ENCODE measurements at places on chromosomes 16 and 17.

DNA sequence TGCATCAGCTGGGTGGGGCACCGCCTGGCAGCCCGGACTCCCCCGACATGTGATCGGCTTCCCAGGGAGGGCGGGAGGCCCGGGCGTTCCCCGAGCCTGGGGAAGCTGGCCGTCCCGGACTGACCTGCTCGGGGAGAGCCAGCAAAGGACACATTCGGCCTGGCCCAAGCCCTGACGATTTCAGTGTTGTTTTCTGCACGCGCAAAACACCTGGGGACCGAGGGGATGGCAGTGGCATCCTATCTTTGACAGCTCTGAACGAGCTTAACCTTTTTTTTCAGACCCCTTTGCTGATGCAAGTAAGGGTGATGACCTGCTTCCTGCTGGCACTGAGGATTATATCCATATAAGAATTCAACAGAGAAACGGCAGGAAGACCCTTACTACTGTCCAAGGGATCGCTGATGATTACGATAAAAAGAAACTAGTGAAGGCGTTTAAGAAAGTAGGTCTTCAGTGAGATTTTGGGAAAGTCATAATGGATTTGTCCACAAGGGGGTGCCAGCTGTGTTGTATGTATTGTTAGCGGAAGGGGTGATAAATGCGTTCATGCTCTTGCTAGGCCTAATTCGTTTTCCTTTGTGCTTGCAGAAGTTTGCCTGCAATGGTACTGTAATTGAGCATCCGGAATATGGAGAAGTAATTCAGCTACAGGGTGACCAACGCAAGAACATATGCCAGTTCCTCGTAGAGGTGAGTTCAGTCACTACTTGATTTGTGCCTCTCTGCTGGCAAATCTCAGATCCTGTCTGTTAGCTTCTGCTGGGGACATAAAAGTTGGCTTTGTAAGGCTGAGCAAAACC is 1.0 kb downstream of the EIF1 start:
- DNase-seq = no peak

DNA sequence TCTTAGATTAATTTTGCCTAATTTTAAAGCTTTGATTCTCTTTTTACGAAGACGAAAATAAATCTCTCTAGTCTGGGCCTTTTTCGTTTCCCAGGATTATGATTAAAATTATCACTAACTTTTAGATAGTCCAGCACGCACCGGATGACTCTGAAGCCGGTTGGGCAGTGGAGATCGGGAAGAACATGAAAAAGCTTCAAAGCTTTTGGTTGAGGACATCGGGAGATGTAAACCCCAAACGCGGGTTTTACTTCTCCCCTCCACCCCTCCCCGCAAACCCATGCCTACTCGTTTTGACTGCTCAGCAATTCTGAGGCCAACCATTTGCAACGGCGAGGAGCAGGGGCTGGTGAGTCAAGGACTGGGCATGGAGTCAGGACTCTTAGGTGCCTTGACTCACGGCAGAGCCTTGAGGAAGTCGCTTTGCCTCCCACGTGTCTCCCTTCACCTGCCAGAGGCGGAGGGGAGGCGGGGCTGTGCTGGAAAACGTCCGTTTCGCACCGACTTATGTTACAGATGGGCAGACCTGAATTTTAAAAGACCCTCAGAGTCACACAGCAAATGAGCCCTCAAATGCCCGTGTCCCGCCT is 989 bp upstream of the DUSP14 start:
- DNase-seq = peak; percentile 52

- no peak for DNase-seq
Measured at GRCh38 chr17:37051833-37052232, 103.1 kb downstream of the AATF start.

- DNase-seq = no peak
Measured at GRCh38 chr16:50399411-50399810, 30.6 kb upstream of the BRD7 start.

GRCh38 chr17:80753685-80754345 is 209.2 kb downstream of the RPTOR start:
- no peak for DNase-seq

- DNase-seq = peak; percentile 29
Measured at GRCh38 chr16:88063211-88063773, 112.1 kb downstream of the BANP start.

DNA sequence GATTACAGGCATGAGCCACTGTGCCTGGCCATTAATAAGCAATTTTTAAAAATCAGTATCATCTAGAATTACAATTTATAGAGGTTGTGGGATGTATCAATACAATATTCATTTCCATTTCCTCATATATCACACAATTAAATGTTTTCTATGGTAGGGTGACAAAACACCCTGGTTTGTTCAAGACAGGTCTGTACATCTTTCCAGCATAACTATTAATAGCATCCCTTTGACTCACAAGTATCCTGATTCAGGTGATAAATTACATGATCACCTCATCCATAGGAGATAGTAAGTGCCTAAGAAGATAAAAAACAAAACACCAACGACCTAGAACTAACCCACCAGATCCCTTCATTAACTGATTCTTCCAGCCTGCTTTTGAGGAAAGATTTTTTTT is 13.1 kb downstream of the COIL start:
- DNase-seq = no peak

DNA sequence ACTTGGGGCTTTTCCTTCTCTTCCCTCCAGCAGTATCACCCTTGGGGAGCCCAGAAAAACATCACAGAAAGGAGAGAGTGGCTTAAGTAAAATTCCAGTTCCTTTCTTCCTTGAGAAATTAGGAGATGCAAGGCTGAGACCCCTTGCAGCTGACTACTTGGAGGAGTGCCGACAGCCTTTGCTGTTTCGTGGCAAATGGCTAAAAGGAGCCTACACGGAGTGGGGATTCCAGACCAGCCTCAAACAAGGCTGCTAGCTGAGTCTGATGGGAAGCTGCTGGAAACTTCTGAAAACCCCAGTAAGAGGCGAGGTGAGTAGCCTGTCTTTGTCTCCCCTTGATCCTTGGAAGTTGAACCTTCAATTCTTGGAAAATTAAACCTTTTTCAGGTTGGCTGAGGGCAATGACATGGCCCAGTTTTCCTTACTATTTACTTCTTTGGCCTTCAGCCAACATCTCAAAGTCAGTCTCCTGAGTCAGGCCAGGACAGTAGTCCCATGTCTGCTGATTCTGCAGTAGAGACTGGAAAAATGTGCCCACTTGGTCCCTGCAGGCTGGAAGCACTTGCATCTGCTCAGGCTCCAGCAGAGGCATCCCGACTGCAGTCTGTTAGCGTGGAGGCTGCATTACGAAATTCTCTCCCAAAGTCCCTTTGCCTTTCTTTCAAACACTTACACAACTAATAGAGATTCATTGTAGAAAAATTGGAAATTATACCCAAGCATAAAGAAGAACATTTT is 23.4 kb downstream of the SMIM36 start:
- no peak for DNase-seq

GRCh38 chr17:64180089-64181073 is 50.4 kb upstream of the ERN1 start:
- DNase-seq = no peak

DNA sequence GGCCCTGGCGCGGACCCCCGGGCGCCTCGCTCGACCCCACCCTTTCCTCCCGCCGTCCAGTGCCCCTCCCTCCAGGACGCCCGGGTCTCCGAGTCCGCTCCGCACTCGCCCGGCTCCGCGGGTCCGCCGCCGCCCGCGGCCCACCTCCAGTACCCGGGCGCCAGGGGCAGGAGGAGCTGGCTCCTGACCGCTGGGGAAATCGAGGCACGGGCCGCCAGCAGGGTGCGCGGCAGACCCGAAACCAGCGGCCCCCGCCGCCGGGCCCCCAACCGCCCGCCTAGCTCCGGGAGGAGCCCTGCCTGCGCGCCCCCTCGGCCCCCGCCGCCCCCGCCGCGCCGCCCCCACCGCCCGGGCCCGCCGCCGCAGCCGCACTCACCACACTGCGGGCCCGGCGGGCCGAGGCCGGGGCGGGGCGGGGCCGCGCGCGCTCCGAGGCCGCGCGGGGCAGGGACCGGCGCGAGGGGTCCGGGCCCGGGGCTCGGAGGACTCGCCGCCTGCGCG is 333 bp downstream of the MAFG start:
- DNase-seq = no peak

GRCh38 chr17:50423553-50424159 is 2.4 kb upstream of the ACSF2 start:
- no peak for DNase-seq

- DNase-seq = no peak
Measured at GRCh38 chr17:38620551-38621277, 15.0 kb upstream of the SRCIN1 start.

- peak; percentile 93 for DNase-seq
Measured at GRCh38 chr17:43778337-43779144, at the start of gene DUSP3. Gene DUSP3, minus strand, starts transcription at chr17:43778977. Its CDS starts 53 bp downstream, at chr17:43778924.

- DNase-seq = no peak
Measured at GRCh38 chr17:49910094-49910857, 58.7 kb upstream of the DLX4 start.

- no peak for DNase-seq
Measured at GRCh38 chr17:67050471-67051154, 6.3 kb downstream of the CACNG1 start.

GRCh38 chr16:11696266-11697012 is 28.2 kb downstream of the SNN start:
- no peak for DNase-seq

DNA sequence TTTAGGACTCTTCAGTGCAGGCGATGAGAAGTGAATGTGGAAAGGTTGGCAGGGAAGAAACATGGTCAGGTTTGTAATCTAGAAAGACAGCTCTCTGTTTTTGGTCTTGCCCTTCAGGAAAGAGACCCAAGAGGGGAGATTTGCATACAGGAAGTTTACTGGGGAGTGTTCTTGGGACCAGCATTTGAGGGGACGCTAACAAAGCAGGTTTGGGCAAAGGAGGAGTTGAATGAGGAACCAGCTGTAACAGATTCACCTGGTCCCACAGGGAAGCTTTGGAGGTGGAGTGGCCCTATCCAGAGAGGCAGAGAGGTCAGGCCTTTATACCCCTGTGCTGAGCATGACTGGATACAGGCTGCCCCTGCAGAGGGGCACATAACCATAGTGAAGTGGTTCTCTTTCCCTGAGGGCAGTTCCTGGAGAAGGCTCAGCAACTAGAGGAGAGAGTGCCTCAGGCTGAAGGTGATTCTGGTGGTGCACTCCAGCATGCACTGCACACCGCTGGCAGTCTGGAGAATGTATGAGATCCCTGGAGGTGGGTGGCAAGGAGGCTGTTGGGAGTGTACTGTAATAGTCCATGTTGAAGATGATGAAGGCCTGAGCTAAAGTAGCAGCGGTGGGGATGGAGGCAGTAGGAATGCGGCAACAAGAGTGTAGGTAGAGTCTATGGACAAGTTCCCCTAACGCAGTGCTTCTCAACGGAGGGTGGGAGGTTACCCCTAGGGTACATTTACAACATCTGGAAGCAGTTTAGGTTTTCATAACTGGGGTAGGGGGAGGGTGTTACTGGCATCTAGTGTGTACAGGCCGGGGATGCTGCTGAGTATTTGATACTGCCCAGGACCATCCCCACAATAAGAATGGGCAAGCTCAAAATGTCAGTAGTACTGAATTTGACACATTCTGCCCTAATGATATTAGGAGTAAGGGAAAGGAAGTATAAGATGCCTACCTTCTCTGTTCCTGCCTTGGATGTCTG is 37.2 kb downstream of the MAP2K6 start:
- DNase-seq = no peak

DNA sequence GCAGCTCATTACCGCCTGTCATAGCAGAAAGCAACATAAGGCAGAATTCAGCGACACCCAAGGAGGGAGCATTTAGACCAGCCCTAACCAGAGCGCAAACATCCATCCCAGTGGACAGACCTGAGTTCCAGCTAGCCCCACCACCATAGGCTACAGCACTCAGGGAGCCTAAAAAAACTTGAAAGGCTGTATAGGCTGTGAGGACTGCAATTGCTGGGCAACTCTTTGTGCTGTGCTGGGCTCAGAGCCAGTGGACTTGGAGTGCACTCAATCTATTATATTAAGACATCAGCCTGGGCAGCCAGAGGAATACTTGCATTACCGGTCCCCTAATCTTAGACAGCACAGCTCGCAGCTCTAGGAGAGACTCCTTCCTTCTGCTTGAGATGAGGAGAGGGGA is 207.3 kb downstream of the KIF2B start:
- DNase-seq = no peak

- DNase-seq = no peak
Measured at GRCh38 chr17:42751628-42752027, 6.8 kb upstream of the EZH1 start.

DNA sequence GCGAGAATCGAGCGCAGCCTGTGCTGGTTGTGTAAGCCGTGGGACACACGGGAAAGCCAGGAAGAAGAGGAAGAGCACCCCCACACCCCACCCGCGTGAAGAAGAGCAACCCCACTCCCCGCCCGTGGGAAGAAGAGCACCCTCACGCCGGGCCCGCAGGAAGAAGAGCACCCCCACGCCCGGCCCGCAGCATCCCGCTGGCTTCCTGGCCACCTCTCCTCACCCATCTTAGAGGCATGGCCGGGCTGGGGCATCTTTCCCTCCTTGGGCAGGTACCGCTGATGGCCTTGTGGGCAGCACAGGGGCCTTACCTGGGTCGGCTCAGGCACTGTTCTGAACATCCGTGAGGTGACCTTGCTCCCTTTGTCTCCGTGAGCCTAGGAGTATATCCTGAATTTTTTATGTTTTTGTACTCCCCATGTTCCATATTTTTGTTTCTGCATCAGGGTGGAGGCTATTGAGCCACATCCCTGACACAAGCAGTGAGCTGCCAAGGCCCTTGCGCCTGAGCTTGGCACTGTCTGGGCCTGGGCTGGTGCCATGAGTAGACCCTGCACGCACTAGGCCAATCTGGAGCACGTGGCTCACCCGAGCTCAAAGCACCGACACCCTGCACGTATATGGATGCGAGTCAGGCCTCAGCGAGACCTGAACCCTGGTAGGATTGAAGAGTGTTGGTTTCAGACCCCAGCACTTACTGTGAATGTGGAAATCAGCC is 71.4 kb upstream of the KCTD5 start:
- no peak for DNase-seq

DNA sequence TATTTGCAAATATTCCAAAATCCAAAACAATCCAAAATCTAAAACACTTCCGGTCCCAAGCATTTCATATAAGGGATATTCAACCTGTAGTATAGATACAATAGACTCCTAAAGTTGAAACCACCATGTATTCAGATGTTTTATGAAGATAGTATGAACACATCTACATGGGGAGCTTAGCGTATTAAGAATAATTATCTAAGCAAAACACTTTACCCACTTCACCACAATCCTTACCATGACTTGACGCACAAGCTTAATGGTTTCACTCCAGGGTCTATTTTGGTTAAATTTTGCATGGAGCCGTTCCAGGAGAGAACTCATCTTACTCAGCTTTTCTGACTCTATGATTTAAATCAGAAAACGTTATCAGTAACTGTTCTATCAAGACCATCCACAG is 3.5 kb downstream of the MED1 start:
- no peak for DNase-seq

GRCh38 chr17:59347975-59348391 is 16.5 kb downstream of the YPEL2 start:
- DNase-seq = no peak
